CD4-positive, alpha-beta T cell treated with Interleukin-2 at 100 ng/mL for 4 hours (primary cell): ENCODE measurements at places on chromosomes 2 and 18.

DNA sequence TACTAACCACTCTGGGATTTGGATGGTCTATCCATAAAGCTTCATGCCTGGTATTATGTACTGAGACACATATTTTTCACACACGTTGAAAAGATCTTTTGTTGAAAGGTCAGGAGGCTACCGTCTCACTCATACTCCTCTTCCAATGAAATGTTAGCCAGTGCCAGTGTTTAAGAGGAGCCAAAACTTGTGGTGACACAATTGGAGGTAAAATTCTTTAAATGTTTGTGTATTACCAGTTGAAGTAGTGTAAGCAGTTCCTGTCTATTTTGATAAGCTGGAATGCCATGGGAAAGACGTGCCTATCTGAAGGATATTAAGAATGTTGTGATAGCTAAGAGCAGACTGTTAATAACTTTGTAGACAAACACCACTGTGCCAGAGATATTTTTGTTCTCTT, 32.1 kb downstream of the MARCHF7 start:
- no peak for DNase-seq

GRCh38 chr18:56067214-56067894, 479.4 kb upstream of the TCF4 start:
- DNase-seq = no peak

- no peak for DNase-seq
Observed at GRCh38 chr2:3290655-3291054, 87.0 kb downstream of the EIPR1 start.

DNA sequence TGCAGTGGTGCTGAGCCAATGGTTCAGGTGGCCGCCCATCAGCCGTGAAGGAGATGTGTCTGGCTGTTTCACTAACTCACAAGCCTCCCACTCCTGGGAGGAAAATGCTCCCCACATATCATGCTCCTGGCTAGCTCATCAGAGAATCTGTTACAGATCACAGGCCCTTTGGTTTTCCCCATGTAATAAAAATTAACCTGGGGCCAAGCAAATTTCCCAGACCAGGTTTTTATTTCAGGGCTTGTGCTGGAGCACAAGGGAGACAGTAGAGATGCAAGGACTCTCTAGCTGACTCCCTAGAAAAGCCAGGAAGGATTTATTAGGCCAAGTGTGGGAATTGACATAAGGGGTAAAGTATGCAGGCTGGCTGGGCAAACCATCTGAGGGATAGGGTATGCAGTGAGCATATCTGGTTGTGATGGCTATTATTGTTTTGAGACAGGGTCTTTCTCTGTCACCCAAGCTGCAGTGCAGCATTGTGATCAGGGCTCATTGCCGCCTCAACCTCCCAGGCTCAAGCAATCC, 40.6 kb upstream of the CCBE1 start:
- DNase-seq = no peak

DNA sequence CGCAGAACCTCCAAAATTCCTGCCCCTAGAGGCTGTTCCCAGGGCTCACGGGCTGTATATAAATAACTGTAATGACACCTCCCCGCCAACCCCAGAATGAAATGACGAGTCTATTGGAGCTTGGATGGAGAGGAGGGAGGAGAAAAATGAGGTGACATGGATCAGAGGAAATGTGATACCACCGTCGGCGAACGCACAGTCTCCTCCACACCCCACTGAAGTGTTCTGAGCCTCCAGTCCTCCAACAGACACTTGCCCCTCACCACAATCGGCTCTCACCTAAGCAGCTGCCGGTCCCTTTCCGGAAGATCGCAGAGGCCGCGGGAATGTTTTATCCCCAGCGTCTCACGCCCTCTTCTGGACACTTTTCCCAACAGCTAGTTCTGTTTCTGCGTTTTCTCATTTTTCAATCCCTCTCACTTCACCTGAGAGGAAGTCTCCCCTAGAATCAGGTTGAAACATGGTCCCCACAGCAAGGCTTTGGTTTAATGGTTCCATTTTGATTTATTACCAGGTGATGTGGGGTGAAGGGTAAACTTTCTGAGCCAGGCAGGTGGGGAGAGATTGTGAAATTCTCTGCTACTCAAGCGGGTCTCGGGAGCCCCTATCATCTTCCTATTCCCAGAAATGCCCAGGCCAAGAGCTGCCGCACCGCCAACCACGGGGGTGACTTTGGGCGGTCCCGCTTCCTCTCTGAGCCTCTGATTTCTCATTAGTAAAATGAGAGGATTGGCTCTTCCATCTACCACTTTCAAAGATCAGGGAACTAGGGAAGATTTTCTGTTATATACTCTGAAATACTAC, 9.1 kb upstream of the MYO5B start:
- no peak for DNase-seq

DNA sequence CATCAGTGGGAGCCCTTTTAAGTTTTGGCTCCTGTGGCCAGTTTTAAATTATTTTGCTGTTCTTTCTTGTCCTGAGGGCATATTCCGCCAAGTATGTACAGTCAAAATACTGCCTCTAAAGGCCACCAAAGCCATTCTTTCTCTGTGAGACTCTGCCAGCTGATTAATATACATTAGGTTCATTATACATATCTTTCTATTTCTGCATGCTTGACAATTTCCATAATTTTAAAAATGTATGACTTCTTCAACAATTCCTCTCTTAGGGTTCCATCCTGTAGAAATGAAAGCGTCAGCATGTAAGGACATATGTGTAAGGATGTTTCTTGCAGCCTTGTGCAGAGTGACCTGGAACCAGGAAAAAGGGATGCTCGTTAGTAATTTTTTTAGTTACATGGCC, 291.9 kb downstream of the PHLPP1 start:
- DNase-seq = no peak

DNA sequence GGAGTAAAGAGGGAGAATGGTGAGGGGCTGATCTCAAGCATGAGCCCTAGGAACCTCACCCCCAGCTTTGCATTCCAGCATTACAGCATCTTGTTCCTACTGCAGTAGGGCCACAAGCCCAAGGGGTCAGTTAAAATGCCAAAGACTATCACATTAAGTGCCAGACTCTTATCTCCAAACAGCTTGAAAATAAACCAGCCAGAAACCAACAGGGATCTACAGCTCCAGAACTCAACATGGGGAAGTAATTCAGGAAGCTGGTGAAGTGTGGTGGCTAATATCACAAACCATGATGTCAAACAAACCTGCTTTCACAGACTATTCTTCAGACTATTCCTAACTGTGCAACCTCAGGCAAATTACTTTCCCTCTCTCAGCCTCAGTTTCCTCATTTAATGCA, 278.3 kb downstream of the TNS1 start:
- DNase-seq = no peak

DNA sequence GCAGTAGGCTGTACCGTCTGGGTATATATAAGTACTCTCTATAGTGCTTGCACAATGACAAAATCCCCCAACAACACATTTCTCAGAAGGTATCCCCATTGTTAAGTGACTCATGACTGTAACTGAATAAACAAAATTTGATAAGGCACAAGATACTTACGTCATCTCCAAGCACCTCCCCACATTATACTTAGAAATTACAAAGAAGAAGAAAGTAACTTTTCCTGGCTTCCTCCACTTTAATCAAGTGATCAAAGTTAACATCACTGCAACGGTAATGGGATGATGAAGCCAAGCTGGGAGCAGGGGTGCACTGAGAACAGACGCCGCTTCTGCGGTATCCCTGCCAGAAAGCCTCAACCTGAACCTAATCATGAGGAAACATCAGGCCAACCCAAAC, 9.7 kb downstream of the TNS1 start:
- no peak for DNase-seq

GRCh38 chr2:59622599-59623308, 930.7 kb downstream of the BCL11A start:
- no peak for DNase-seq

DNA sequence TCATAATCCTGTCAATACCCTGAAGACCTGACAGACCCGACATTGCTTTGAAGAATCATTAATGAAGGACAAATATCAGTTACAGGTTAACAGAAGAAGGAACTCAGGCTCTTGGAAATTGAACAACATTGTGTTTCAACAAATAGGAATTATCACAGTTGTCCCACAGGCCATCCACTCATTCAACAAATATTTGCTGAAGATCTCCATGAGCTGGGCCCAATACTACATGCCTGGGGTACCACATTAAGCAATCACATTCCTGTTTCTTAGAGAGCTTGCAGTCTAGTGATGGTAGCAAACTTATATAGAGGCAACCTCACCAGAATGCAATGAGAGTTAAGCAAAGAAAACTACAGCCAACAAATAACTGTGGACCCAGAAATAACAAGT, 671.6 kb upstream of the ACVR2A start:
- no peak for DNase-seq

GRCh38 chr2:218081063-218081462, 12.0 kb downstream of the RUFY4 start:
- DNase-seq = no peak

DNA sequence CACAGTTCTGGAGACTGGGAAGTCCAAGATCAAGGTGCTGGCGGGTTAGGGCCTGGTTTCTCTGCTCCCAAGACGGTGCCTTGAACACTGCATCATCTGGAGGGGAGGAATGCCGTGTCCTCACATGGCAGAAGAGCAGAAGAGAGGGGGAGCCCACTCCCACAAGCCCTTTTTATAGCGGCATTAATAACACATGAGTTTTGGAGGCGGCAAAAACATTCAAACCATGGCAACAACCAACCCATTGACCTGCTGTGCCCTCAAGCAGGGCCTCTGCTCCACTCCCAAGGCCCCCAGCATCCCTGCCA, 62.0 kb downstream of the SMAD7 start:
- no peak for DNase-seq

GRCh38 chr2:203534621-203535077, 452 bp downstream of the RAPH1 start:
- DNase-seq = peak; percentile 29

DNA sequence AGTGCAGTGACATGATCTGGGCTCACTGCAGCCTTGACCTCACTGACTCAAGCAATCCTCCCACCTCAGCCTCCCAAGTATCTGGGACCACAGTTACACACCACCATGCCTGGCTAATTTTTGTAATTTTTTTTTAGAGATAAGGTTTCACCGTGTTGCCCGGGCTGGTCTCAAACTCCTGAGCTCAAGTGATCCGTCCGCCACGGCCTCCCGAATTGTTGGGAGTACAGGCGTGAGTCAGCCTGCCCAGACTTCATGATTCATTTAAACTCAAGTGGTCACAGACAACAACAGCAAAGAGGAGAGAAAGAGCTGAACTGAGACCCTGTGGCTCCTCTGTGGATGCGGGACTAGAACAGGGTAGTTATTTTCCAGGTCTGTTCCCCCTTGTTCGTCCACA, 83.0 kb downstream of the TSHZ1 start:
- DNase-seq = no peak

DNA sequence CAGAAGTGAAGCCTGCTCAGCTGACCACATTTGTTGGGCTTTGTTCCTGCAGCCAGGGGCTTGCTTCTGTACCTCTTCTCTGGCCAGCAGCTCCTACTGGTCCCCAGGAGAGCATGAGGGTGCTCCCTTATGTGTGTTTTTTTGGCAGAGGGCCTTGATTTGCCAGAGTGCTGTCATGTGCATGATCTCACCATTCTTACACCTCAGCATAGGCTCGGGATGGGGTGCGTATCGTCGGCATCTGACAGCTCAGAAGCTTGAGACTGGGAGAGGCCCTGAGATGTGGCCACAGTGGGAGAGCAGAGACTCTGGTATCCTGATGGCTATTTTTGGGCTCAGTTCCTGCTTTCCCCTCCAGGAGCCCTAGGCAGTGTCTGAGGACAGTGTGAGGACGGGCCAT, 71.2 kb downstream of the CELF4 start:
- no peak for DNase-seq

- DNase-seq = no peak
Observed at GRCh38 chr2:16747689-16748088, 82.1 kb upstream of the CYRIA start.

DNA sequence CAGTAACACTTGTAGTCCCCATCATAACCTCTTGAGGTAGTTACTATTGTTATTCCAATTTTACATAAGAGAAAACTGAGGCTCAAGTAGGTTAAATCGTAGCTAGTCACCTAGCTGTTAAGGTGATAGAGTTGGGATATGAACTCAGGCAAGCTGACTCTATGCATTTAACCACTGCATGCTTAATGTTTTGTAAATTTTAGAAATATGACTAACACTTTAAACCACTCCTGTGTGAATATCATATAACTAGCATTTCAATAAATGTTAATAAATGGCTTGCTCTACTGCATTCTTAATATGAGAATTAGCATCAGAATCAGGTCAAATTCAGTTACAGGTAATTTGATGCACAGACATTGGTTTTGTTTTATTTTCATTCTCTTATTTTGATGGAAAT, 35.6 kb upstream of the CREB1 start:
- DNase-seq = no peak

DNA sequence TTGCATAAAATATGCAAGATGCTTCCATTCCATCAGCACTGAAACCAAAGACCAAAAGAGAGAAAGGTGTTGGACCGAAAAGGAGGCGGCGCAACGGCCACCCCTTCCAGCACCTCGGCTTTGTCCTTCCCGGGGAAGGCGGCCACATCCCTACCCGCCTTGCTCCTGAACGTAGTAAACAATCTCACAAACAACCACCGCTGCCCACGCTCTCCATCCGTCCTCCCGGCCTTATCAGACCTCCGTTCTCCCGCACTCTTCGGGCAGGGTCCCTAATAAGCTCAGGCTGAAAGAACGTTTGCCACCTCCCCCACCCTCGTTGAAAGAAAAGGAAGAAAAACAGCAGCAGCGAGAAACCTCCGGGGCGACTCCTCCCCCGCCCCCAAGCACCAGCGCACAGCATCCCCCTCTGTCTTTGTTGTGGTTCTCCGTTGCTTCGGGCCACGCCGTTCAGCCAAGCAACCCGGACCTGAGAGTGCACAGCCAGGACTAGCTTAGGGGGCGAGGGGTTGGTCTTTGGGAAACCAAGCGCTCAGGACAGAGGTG, 4.4 kb downstream of the EVX2 start:
- DNase-seq = no peak

- no peak for DNase-seq
Observed at GRCh38 chr2:39550701-39551285, 113.7 kb upstream of the MAP4K3 start.

GRCh38 chr18:59813942-59814341, 85.9 kb upstream of the PMAIP1 start:
- DNase-seq = no peak

- DNase-seq = no peak
Observed at GRCh38 chr2:2166881-2167280, 164.2 kb downstream of the MYT1L start.
